ENCODE measurements at places on chromosomes 2 and 18. TPM values are rescaled to one million over a fixed set of nuclear protein-coding genes. Genes with fewer than 3 reads are reported as not detected.

NT5DC4 gene
- not detected for total RNA-seq

TTLL4 gene
- total RNA-seq, result 39.1 TPM

LINC00305 gene
- not detected for total RNA-seq

STARD6 gene
- total RNA-seq, result not detected

GLI2 gene
- total RNA-seq, result 9.8 TPM

Measured in ureter (tissue), 1 donor.